ENCODE measurements at places on chromosomes 1 and 21. TPM values are rescaled to one million over a fixed set of nuclear protein-coding genes. Genes with fewer than 3 reads are reported as not detected.

SLC45A1 gene
- total RNA-seq: 1.9 TPM

RAD54L gene
- total RNA-seq: 0.48 TPM

VASH2 gene
- 2.2 TPM for total RNA-seq

GJA4 gene
- 20.9 TPM for total RNA-seq

BMP8B gene
- total RNA-seq: 0.27 TPM

ARHGEF19 gene
- total RNA-seq: 1.8 TPM

SPOCD1 gene
- not detected for total RNA-seq

PIGR gene
- total RNA-seq: 0.13 TPM

CENPF gene
- total RNA-seq: 1.4 TPM

MACF1 gene
- total RNA-seq: 200 TPM
